ENCODE measurements at places on chromosomes 6 and 20. TPM values are rescaled to one million over a fixed set of nuclear protein-coding genes. Genes with fewer than 3 reads are reported as not detected.

Gene SLC24A3
- 1.6 TPM for total RNA-seq

Gene SLC17A1
- not detected for total RNA-seq

Gene TRIM10
- total RNA-seq, result not detected

Gene LGSN
- under 0.01 TPM for total RNA-seq

Gene MED20
- 26.0 TPM for total RNA-seq

Gene PTPRT
- total RNA-seq, result under 0.01 TPM

Measured in smooth muscle cell of bladder (primary cell).